COLO829 (cell line): ENCODE measurements at places on chromosomes 7 and 10.

- DNase-seq: no peak
Measured at GRCh38 chr7:90769036-90769435, 172.9 kb downstream of the CDK14 start.

GRCh38 chr10:87092861-87093631, 1.6 kb downstream of the GLUD1 start:
- DNase-seq: peak; percentile 2

DNA sequence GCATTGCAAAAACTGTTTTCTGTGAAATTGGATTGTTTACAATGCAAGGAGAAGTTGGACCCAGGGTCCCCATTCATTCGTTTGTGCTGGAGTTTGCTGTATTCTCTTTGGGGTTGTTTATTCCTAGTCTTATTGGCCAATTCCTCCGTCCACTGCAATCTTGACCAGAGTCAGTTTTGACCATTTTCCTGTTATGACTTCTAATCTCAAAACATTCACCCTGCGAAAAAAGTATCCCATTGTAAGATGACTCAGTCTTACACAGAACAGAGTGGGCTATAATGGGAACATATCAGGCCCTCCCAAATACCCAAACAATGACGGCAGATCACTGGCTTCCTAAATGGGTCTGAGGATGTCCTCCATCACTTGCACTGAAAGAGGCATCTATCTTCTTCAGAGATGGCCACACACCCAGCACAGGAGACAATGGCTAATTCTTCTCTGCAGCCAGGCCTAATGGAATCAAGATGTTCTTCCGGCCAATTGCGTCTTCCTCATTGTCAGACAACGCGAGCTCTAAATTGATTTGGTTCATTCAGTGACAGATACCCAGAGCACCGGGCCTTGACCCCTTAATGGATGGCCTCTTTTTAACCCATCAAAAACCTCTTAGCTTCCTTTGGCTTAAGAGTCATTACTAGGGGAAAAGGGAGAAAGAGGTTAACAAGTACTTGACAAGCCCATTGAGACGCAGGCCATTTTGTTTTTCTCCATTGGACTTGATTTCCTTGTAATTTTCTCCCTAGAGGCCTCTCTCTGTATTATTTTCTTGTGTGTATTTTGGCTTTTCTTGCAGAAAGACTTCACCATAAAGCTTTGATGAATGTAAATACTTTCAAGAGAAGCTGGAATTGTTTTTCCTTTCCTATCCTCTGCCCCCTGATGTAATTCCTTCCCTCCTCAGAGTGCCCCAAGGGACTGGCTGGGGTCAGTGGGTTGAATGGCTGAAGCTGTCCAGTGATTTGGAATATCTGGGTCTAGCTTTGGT, 129.6 kb downstream of the PRPF18 start:
- peak; percentile 78 for DNase-seq

- no peak for DNase-seq
Measured at GRCh38 chr7:102241431-102241830, 45.2 kb upstream of the SH2B2 start.

- no peak for DNase-seq
Measured at GRCh38 chr10:16828701-16829175, 11.5 kb upstream of the RSU1 start.

DNA sequence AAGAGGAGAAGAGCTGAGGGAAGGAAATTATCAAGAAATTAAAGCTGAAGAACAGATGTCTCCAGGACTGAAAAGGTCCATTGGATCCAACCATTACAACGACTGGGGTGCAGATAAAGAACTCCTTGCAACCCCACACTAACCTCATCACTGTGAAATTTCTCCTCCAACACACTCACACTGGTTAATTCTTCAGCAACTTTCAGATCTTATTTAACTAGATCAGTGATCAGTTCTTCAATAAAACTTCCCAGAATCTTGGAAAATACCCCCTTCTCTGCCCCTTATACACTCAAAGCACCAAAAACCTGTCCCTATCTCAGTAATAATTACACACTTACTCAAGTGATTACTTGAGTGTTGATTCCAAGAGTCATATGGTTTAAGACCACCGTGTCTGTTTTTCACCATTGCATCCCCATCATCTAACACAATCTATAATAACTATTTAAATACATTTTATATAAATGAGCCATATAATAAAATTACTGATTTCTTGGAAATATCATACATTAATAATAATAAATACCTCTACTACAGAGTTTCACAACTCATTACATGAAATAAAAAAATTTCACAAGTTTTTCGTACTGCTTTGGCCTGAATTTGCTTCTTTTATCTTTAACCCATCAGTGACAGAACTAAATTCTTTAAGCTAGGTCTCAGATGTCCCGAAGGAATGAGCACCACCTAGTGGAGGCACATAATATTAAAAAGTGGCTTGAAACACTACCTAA, 123.7 kb downstream of the MPP7 start:
- peak; percentile 44 for DNase-seq

- DNase-seq: peak; percentile 81
Measured at GRCh38 chr10:97861097-97861750, 11.6 kb downstream of the GOLGA7B start.

DNA sequence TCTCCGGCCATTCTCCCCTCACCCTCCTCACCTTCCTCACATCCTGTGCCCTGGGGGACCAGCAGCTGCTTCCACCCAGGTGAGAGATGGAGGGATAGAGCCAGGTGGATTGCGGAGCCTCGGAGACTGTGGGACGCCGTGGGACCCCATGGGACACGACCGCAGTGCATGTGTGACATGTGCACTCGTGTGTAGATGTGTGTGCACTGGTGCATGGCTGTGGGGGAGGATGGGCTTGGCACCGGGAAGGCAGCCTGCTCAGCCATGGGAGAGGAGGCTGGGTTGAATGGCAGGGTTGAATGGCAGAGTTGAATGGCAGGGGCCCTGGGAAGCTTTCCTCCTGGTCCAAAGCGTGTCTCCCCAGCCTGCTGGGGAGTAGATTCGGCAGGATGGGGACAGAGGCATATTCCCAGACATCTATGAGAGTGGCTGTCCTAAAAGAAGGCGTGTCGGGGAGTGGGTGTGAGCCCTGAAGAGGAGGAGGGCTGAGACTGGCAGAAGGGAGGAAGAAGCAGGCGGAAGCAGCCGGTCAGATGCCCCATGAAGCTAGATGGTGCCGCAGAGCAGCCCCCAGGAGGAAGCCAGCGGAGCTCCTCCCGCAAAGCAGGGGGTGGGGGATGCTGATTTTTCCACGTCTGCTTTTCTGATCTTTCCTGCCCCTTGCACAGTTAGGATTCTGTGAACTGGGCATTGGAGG, 815 bp downstream of the GIMAP8 start:
- no peak for DNase-seq

GRCh38 chr10:92149261-92149660, 141.6 kb downstream of the CPEB3 start:
- DNase-seq: no peak

DNA sequence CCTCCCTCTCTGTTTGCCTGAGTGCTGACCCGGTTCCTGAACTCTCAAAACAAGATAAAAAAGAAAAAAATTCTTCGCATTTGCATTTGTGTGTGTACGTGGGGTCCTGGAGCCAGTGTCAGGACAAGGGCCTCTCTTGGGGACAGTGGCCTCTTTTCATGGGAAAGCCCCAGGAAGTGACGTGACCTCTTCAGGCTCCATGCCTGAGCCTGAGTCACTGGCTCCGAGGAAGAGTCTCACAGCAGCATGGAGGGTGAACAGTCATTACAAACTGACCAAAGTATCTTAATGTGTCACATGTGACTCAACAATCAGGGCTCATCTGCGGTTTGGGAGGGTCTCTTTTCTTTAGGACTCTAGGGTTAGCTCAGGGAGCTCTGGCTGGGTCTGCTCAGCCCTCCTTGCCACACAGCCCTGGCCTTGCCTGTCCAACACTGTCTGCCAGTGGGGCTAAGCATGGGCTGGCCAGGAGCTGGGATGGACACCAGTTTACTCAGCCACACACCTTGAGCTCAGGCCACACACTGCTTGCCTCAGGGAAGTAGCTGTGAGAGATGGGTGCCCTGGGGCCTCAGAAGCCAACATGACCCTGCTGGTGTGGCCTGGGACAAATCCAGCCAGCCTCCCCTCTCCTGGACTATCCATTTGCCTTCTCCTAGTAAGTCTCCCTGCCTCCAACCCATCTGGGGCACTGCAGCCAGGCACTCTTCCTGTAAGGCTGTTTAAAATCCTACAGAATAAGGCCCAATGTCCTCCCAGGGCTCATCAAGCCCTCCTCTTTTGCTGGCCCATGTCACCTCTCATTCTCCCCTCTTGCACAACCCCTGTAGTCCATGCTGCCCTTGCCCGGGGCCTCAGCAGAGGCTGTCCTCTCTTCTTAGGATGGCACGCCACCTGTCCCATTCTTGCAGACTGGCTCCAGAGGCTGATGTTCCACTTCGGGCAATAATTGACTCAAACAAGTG, 10.5 kb downstream of the TMEM273 start:
- peak; percentile 43 for DNase-seq

GRCh38 chr7:74494076-74494548, 40.4 kb downstream of the GTF2IRD1 start:
- DNase-seq: no peak

DNA sequence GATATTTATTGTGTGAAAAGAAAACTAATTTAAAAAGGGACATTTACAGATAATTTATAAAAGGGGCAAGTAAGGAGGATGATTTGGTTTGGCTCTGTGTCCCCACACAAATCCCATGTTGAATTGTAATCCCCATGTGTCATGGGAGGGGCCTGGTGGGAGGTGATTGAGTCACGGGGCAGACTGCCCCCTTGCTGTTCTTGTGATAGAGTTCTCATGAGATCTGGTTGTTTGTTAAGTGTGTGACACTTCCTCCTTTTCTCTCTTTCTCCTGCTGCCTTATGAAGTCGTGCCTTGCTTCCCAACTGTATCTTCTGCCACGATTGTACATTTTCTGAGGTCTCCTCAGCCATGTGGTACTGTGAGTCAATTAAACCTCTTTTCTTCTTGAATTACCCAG, 171.0 kb upstream of the SEMA3E start:
- DNase-seq: no peak

GRCh38 chr10:6458814-6459213, 121.3 kb downstream of the PRKCQ start:
- DNase-seq: no peak

GRCh38 chr7:23490357-23491135, 20.3 kb upstream of the IGF2BP3 start:
- no peak for DNase-seq

DNA sequence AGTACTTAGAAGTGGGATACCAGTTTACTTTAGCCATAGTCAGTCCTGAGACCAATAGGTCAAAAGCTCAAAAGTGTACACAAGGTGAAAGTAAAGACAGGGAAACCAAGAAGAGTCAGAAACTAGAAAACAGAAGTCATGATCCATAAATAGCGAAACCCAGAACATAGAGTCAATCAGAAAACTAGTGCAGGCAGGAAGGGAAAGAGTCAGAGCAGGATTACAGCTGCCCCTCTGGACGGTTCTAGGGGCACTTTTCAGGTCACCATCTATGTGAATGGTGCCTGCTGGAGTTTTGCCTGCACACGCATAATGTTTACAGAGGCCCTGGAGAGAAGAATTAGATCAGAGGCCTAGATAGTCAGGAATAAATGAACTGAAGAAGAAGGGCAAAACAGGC, 22.4 kb upstream of the DMTF1 start:
- no peak for DNase-seq
